ENCODE measurements at places on chromosomes 7 and 10.

DNA sequence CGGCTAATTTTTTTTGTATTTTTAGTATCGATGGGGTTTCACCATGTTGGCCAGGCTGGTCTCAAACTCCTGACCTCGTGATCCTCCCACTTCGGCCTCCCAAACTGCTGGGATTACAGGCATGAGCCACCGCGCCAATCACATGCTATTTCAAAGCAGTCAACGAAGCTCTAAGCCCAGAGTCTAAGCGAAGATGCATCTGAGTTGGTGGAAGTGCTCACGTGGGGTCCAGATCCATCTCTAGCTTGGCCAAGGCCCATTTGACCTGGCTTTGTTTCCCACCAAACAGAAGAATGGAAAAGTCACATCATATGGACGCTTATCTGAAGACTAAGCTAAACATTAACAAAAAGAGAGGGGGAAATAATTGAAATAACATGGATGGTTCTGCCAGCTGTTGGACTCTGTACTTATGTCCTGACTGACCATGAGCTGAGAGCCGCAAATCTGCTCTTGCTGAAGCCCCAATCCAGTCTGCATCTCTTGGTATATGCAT, 3.8 kb upstream of the GTF2I start:
- DNase-seq, result no peak

- no peak for DNase-seq
Measured at GRCh38 chr10:65555192-65555591, 1370.6 kb upstream of the LRRTM3 start.

DNA sequence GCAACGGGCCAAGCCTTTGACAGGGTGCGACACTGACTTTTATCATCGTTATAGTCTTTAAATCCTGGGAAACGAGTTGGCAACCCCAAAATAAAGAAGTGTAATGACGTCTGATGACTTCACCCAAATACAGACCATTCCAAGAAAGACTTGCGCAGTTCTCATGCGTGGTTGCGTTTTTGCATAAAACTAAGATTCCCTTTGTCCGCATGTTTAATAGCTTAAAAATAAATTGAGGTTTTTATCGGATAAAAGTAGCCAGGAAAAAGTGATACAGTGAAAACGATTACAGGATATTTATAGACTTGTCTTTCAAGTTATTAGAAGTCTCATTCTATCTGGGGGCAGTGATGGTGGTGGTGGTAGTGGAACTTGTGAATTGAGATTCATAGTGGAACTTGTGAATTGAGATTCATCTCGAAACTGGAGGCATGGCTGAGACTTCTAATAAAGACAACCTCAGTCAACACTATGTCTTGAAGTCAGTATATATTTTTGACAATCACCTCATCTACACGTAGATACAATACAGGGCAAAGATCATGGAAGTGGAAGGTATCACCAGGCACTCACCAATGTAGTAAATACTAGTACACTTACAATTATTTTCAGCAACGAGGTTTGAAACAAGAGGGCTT, 1.2 kb upstream of the NAMPT start:
- peak; percentile 29 for DNase-seq

GRCh38 chr10:132005147-132005546, 23.4 kb upstream of the BNIP3 start:
- DNase-seq, result no peak

- DNase-seq, result no peak
Measured at GRCh38 chr10:120996456-120997034, 145.4 kb downstream of the WDR11 start.

DNA sequence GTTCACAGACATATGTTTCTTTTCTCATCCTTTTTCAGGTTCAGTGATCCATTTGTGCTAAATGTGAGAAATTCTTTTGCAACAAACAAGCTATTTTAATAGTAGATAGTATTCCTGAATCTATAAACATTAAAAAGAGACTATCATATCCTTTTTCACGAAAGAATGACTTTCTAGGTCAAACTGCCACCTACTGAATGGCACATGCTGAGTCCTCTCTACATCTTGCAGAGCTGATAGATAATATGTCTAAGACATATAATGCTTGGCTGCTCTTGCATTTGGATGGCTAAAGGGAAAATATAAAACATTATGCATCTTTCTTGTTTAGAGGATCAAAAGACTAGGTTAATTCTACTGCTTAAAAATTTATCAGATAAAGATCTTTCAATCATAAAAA, 114.1 kb upstream of the SLC26A5 start:
- DNase-seq, result no peak

Data from stimulated activated CD4-positive, alpha-beta T cell treated with anti-CD3 and anti-CD28 coated beads, Interleukin-1b, Interleukin-23, amount 100 ng/mL, for 24 hours (primary cell).